Pons (tissue), 1 donor: ENCODE measurements at places on chromosomes 2 and 18.

DNA sequence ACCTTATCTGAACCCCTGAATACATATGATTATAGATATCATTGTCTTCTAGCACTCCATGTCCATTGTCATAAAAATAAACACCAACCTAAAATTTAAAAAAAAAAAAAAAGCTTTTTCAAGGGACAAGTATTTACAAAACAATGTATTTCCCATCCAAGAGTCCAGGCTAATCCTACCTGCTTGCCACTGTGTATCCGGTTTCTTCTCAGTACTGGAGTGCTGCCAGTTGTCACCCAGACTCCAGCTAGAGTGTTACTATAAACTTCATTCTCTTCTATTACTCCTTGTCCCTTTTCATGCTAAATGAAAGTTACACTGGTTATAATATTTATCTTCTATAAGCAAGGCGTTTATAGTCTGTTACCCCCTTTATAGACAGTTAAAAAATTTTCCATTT is 35.8 kb downstream of the MSH6 start:
- no peak for DNase-seq

- DNase-seq: no peak
These were observed 184.8 kb upstream of the KLHL29 start for GRCh38 chr2:23200068-23200786.

DNA sequence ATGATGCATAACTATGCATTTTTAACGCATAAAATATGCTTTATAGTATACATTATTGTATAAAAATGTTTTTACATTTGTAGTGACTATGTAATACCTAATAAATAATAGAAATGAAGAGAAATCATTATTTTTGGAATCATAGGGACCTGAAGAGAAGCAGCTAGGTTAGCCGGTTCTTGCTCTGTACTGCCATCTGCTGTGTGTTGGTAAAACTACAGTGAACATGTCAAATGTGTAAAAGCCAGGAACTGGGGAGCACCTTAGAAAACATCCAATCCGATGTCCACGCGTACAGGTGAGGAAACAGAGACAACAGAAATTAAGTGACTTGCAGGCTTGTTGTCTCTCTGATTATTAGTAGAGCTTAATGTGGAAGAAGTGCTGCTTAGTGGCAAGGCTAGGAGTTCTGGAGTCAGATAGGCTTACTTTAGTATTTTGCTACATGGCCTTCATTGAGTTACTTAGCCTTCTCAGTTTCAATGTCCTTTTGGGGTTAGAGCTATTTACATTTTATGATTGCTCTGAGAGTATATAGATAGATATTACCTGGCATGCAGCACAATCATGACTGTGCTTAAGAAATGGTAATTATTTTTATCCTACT is 386.5 kb downstream of the DLGAP1 start:
- DNase-seq: peak; percentile 60

DNA sequence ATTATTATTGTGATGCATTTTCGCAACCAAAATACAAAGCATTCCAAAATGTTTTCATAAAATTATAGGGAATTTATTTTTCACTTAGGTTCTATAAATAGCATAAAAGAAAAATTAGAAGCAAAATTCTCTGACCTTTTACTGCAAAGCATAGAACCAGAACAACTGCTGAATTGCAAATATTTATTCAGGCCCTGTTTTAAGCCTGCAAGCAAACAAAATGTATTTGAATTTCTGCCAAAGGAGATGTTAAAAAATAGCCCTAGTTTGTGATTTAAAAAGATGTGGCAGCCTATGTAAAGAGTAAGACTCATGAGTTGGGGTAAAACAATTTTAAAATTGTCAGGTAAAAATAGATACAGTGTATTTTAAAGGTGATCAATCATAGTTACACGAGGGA is 138.1 kb downstream of the KCNJ3 start:
- no peak for DNase-seq

GRCh38 chr2:128921751-128922150 is 603.1 kb upstream of the HS6ST1 start:
- DNase-seq: no peak

DNA sequence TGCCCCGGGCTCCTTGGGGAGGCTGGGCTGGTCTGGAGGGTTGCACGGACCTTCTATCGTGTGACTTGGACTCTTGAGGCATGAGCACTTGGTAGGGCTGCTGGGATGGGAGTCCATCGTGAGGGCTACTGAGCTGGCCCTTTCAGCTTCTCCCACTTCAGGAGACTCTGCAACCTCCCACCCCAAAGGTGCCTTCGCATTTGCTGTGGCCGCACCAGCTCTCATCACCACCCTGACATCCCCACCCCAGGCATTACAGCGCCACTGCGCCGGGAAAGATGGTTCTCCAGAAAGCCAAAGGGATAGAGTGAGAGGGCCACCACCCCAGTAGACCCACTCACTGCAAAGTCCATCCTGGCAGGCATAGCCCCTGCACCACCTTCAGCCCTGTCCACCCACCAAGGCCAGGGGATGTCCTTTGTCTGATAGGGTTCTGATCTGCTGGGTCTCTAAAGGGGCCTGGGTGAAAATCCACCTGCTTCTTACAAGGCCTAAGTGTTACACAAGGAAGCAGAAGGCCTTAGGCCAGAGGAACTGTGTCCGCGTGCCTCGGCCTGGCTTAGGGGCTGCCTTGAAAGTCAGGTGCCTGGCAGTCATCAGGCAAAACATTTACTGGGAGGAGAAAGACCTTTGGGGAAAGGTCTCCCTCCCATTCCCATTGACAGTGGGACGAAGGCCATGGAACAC is 5.1 kb downstream of the EHD3 start:
- DNase-seq: no peak

- DNase-seq: no peak
These were observed 130.8 kb upstream of the LGALSL start for GRCh38 chr2:64323197-64323596.

DNA sequence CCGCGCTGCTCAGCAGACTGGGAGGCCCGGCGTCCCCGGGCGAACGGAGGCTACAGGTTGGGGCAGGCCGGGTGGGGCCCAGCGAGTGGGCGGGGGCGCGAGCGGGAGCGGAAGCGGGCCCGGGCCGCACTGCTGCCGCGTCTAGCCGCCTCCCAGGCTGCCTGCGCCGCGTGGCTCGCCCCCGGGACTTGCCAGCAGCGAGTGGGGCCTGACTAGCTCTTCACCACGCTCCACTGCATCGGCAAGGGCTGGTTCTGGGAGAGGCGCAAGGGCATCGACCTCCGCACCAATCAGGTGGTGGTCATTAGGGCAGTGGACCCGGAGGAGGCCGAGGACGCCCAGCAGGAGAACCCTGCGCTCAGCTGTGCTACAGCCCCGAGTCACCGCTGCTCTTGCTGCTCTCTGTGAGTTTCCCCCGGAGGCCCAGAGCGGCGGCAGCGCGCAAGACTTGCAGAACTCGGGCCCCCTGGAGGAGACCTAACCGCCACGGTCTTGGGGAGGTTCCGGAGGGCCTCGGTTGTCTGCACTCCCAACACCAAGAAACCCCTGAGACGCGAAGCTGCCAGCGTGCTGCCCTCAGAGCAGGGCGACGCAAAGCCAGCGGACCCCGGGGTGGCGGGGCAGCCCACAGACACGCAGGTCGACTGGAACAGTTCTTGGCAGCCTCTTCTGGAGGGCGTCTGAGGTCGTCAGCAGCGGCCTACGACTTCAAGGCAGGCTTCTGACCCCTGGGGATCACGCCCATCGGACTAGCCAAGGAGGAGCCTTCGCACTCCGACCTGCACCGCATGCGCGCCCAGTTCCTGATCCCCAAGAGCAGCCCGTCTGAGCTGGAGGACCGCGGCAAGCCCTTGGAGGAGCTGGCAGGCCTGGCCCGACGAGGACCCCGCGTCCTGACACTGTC is 27.2 kb upstream of the PTPN2 start:
- DNase-seq: no peak

GRCh38 chr2:95104606-95105005 is 17.0 kb downstream of the MRPS5 start:
- no peak for DNase-seq

GRCh38 chr18:77051581-77052296 is 80.8 kb downstream of the MBP start:
- no peak for DNase-seq
